ENCODE measurements at places on chromosomes 5 and 9.

- no peak for DNase-seq
These were observed 291.4 kb downstream of the YTHDC2 start for GRCh38 chr5:113804943-113805342.

- no peak for DNase-seq
These were observed 141.9 kb downstream of the SPATA31D1 start for GRCh38 chr9:82130331-82131042.

- no peak for DNase-seq
These were observed 50.5 kb upstream of the OLFM1 start for GRCh38 chr9:135036861-135037465.

DNA sequence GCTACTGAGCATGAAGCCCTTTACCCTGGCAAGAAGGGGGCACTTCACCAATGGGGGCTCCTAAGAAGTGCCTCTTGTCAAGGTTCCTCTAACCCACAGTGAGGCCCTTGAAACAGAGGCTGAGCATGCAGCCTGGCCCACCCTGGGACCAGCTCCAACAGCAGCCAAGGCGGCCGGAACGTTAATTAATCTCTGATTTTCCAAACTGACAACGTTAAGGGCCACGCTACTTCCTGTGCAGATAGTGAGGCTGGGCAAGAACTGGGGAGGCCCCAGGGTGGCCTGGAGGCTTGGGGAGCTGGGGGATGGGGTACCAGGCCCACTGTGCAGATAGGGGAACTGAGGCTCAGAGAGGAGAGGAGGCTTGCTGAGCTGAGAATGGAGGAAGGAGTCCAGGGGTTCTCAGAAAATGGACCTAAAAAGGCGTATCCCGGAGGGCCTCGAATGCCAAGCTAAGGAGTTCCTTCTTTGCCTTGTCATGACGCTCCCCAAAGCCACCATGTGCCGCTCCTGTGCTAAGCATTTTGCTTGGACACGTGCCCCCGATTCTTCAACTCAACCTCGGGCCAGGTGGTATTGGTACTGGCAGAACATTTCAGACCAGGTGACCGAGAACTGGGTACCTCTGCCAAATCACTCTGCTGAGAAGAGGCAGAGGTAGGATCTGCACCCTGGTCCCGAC lies 72.0 kb upstream of the STXBP1 start:
- no peak for DNase-seq

DNA sequence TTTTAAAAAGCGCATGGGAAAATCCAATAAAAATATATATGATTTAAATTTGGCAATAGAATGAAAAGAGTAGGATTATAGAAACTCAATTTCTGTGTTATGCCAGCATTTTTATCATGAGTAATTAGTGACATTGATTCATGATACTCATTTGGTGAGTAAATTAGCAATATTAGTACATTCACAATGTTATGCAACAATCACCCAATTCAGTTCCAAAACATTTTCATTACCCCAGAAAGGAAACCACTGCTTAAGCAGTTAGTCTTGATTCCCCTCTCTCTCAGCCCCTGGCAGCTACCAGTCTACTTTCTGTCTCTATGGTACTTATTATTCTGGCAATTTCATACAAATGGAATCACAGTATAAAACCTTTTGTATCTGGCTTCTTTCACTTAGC lies 27.0 kb downstream of the OSMR start:
- no peak for DNase-seq
